A673 (cell line): ENCODE measurements at places on chromosomes 1 and 21.

DNA sequence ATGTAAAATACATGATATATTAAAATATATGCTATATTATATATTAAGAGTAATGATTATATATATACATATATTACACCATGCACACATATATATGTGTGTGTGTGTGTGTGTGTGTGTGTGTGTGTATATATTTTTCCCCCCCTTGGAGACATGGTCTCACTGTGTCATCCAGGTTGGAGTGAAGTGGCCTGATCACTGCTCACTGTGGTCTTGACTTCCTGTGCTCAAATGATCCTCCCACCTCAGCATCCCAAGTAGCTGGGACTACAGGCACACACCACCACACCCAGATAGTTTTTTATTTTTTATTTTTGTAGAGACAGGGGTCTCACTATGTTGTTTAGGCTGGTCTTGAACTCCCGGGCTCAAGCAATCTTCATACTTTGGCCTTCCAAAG, 54.4 kb upstream of the RBM34 start:
- no peak for DNase-seq

DNA sequence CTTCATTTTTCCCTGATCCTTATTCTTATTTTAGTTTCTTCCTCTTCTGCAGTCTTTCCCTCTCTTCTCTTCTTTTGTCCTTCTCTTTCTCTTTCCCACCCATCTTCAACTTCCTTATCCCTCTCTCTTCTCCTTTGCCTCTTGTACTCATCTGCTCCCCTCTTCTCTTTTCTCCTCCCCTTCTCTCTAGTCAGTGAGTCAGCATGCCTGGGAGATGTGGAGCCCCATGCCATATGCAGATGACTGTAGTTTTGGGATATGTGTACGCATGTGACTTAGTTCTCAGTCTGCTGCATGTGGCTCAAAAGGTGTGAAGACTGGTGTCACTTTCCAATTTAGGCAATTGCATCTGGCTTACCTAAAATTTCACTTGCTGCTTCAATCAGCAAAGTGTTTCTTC, 10.4 kb downstream of the DNAJC6 start:
- DNase-seq: no peak

DNA sequence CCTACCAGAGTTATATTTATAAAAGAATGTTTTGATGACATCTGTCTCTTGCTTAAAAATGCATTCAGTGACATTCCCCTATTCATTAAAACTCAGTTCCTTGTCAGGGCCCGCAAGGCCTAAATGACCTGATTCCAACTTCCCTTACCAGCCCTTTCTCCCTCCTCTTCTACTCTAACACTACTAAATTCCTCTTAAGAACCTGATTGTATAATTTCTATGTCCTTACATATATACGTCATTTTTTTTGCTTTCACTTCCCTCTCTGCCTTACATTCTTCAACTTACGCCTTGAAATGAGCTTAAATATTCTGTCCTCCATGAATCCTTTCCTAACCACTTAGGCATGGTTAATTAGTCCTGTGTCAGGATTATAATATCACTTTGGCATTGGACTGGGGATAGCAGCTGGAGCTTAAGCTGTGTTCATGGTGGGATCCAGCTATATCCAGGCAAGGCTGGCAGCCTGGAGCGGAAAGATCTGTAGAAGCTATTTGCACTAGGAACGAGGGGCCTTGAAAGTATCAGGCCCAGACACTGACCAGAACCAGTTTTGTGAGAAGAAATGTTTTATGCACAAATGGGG, 360.2 kb upstream of the PTBP2 start:
- DNase-seq: no peak

- DNase-seq: no peak
These were observed 36.6 kb downstream of the SLC9A1 start for GRCh38 chr1:27118440-27118689.

GRCh38 chr1:12040457-12041051, 21.3 kb downstream of the MIIP start:
- DNase-seq: peak; percentile 73

- DNase-seq: no peak
These were observed 43.5 kb upstream of the TTC39A start for GRCh38 chr1:51373898-51374297.
